ENCODE measurements at places on chromosomes 16 and 17.

DNA sequence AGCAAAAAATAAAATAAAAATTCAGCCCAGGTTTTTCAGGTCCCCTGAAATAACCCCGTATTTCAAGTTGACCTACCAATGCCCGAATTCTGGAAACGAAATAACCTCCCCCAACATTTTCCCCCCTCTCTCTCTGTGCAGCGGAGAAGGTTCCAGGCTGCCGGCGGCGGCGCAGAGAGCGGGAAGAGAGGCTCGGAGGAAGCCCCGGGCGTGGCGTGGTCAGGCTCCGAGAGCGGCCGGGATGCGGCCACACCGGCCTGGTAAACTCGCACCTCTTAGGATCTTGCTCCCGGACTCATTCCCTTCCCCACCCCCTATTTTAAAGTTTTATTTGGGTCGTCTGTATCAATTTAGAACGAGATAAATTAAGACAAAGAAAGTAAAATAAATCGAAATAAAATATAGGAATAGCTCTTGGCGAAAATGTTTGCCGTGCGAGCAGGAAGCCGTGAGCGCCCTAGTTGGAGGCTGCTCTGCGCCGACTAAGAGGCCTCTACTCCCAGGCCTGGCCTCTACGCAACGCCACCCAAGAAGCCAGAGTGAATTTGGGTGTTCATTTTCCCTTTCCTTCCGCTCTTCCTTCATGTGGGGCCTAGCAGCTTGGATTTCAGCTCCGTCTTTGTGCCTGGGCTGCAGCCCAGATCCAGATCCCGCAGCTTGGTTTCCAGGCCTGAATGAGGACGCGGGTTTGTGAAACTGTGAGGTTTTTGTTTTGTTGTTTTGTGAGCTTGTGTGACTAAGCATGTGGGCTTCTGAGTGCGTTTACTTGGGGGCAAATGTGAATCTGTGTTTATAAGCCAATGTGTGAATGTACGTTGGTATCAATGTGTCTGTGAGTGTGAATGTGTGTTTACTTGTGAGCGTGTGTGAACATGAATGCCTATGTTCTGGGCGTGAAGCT is 1.5 kb upstream of the HOXB6 start:
- no peak for DNase-seq

GRCh38 chr17:1328437-1328836 is 49.0 kb downstream of the TRARG1 start:
- no peak for DNase-seq

GRCh38 chr17:58153046-58153445 is 4.9 kb downstream of the OR4D1 start:
- peak; percentile 87 for DNase-seq

- DNase-seq = no peak
These were observed 60.9 kb downstream of the SRCIN1 start for GRCh38 chr17:38544839-38545209.

DNA sequence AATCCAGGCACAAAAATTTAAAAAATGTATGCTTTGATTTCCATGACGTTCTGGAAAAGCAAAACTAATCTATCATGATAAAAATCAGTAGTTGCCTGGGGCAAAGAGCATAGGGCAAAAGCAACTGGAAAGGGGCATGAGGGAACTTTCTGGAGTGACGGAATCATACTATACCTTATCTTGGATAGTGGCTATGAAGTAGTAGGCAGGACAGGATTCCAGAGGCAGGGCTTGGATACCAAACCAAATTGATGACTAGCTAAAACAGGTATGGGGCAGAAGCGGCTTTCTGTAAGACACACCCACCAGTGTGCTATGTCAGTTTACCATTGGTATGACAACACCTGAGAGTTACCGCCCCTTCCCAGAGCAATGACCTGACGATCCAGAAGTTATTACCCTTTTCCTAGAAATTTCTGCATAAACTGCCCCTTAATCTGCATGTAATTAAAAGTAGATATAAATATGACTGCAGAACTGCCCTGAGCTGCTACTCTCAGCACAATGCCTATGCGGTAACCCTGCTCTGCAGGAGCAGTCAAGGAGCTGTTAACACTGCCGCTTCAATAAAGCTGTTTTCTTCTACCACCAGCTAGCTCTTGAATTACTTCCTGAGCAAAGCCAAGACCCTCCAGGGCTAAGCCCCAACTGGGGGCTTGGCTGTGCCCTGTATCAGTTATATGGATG is 56.7 kb downstream of the CFDP1 start:
- DNase-seq = no peak

DNA sequence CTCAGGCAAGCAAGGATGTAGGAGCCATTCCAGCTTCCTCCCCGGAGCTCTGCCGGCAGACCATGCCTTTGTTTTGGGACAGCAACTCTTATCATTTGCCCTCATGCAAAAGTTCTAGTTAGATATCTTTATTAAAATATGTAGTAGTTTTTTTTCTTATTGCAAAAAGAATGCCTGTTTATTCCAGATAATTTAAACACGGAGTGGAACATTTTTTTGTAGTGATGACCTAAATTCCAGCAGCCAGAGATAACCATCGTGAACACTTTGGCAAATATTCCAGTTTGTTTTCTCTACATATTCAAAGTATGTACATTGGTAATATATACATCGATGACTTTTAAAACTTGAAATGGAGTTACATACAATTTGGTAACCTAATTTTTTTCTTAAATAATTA is 54.8 kb downstream of the CRISPLD2 start:
- no peak for DNase-seq

GRCh38 chr17:1315891-1316403 is 36.5 kb downstream of the TRARG1 start:
- DNase-seq = no peak

DNA sequence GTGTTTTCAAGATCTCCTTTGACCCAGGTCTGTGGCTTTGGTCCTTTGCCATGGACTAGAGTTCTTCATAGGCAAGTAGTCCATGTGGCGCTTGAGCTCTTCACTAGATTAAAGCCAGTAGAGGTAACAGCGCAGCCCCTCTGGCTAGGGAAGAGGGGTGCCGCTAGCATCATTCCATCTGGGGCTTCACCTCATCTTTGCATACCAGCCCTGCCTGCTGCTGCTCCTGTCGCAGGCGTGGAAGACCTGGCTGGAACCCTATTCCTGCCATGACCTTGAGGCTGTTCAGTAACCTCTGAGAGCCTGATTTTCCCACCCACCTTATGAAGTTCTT is 198.4 kb downstream of the MSI2 start:
- DNase-seq = no peak

DNA sequence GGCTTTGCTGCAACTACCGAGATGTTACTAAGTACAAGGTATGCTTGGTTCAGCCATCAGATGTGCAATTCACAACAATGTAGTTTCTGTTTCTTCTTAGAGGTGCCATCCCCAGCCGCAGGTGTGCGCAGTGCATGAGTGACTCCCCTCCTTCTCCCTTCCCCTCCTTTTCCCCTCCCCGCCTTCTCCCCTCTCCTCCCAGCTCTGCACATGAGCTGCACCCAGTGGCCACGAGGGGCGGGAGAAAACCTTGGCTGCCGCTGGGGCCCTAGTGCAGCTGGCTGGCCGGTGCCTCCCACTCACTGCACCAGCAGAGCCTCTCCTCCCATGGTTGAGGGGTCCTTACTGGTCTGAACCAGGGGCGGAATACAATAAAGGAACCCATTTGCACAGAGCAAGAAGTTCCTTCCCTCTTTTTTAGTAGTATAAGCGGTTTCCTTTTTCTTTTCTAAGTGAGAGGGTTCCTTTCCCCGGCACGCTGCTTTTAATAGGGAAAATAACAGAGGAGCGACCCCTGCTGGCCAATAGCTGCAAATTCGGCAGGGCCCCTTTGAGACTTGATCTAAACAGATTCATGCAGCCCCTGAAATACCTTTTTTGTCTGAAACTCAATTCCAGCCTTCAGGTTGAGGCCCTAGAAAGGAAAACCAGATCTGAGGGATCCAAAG is 7.8 kb upstream of the CCL15 start:
- DNase-seq = no peak

DNA sequence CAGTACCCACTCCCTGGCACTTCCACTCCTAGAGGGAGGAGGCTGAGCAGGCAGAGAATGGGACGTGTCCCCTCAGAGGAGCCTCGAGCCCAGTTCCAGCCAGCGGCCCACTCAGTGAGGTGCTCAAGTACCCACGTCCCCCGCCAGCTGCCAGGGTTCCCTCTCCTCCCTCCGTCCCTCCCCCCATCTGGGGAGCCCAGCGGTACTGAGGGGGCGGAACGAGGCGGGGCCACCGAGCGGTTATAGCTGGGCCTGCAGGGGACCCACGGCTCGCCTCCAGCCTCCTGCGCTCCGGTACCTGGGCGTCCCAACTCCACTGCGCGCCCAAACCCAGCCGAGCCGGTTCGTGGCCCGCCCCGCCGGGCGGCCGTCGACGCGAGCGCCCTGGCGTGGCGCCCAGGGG is at the start of gene NPW:
NPW (plus strand) TSS at position 268 of the 403 bp plus-strand sequence.
- DNase-seq = no peak

- no peak for DNase-seq
These were observed 31.4 kb downstream of the LIG3 start for GRCh38 chr17:35011671-35012216.

- no peak for DNase-seq
These were observed 23.7 kb upstream of the BCO1 start for GRCh38 chr16:81214745-81215166.

GRCh38 chr17:36611345-36612072 is 10.1 kb downstream of the MRM1 start:
- no peak for DNase-seq

- no peak for DNase-seq
These were observed 4.8 kb upstream of the TBX2 start for GRCh38 chr17:61394630-61395408.

DNA sequence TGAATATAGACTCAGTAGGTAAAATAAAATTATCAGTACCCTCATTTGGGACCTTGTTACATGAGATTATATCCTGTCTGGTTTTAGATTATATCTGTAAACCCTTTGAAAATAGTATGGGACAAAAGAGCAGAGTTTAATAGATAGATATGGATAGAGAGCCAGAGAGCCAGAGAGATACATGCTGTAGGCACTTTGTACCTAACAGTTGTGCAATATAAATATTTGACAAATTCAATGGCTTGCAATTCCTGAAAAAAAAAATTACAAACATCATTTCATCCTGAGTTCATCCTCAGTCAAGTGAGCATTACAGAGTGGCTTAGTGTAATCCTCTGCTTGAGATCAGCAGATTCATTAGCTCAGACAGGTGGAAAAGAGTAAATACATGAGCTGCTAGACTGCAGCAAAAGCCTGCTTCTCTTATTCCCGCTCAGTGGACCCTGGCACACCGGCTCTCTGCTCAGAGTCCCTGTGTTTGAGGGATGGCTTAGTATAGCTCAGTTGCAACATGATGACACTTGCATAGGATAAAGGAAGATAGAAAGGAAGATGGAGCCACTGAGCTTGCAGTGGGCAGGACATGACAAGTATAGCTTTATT is 931.6 kb upstream of the GOT2 start:
- DNase-seq = no peak

DNA sequence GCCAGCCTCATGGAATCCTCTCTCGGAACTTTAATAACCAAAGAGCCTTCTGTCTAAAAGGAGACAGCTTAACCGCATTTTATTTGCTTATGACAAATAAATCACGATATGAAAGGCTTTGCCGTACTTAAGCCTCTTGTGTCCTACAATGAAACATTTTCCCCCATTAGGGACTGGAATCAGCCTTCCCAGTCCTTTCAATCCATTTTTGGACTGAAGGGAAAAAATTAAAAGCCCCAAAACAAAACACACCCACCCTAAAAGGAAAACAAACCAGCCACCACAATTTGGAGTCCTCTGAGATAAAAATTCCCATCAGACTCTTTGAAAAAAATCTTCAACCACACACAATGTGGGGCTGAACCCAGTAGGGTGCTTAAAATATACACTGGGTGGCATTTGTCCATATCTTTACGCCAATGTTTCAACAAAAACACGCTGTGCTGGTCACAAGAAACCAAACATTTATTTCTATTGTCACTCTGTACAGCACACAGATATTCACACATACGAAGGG is 3.0 kb downstream of the HOXB4 start:
- DNase-seq = no peak

DNA sequence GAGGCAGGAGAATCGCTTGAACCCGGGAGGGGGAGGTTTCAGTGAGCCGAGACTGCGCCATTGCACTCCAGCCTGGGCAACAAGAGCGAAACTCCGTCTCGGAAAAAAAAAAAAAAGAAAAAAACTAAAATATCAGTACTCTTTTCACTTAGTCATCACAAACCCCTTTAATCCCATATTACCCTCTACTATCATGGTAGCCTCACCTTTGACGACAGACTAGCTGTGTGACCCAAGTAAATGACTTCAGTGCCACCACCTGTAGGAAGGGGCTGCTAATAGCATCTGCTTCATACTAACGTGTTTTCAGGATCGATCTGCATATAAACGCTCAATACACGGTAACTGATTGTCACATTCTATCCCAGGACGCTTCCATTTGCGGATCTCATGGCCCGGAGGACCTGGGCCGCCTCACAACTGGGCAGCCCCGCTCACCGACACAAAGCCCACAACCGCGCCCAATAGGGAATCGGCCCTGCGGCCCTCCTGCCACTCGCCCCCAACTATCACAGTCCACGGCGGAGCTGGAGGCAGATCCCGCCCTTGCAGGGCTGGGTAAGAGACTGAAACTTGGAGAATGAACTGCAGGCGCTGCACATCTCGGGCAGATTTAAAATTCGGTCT is 1.1 kb upstream of the ZNF263 start:
- no peak for DNase-seq

- no peak for DNase-seq
These were observed 135.7 kb upstream of the ZFHX3 start for GRCh38 chr16:73183611-73184092.

DNA sequence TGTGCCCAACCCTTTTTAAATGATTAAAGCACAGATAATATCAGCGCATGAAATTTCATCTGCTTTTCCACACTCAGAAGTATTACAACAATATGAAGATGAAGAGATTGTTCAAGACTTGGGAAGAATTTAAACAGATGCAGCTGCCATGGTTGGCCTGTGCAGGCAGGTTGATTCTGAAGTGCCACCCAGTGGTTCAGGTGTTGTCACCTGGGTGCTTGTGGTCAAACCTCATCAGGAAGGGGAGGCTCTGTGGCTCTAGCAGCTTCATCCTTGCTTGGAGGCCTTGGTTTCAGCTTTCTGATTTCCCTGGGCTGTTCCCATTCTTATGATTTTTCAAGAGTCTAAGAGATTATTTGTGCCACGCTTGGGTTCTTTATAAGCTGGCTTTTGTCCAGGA is 22.2 kb upstream of the CLEC18C start:
- no peak for DNase-seq

GRCh38 chr16:15950161-15950854 is 892 bp downstream of the ABCC1 start:
- peak; percentile 53 for DNase-seq

DNA sequence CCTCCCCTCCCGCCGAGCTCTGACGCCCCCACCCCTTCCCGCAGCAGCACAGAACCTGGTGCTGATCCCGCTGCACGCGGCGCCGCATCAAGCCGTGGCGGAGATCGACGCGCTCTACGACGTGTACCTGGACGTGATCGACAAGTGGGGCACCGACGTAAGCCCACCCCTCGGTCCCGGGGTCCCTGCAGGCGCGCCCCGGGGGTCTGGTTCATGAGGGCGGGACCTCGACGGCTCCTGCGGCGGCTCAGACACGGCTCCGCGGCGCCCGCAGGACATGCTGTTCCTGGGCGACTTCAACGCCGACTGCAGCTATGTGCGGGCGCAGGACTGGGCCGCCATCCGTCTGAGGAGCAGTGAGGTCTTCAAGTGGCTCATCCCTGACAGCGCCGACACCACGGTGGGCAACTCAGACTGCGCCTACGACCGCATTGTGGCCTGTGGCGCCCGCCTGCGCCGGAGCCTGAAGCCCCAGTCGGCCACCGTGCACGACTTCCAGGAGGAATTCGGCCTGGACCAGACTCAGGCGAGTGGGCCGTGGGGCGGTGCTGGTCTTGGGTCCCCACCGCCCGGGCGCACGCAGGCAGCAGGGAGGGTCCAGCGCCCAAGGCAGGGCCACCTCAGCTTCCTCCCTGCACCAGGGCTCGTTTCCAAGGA is 1.4 kb downstream of the DNASE1L2 start:
- DNase-seq = no peak
